Progenitor cell of endocrine pancreas (in vitro differentiated cells): ENCODE measurements at places on chromosomes 5 and 9. TPM values are rescaled to one million over a fixed set of nuclear protein-coding genes. Genes with fewer than 3 reads are reported as not detected.
A peak's percentile ranks its signal among the peaks of the same experiment; 100 is the strongest.

- peaks cover 5% of the 10 kb centered on the region for H3K36me3 ChIP-seq
- no peak for DNase-seq
- H3K27me3 ChIP-seq, result no peaks in the 10 kb centered on the region
These were observed 157.5 kb downstream of the COMMD10 start for GRCh38 chr5:116242343-116242742.

GRCh38 chr9:134902936-134903335 lies 14.8 kb downstream of the FCN1 start:
- no peak for DNase-seq
- H3K4me1 ChIP-seq, result no peaks in the 10 kb centered on the region
- H3K36me3 ChIP-seq, result no peaks in the 10 kb centered on the region
- no peak overlapping the region for H3K4me3 ChIP-seq
- H3K27ac ChIP-seq, result no peak overlapping the region
- H3K27me3 ChIP-seq, result peaks cover 15% of the 10 kb centered on the region

- peaks cover 15% of the 10 kb centered on the region for H3K27me3 ChIP-seq
- H3K4me3 ChIP-seq, result no peak overlapping the region
- no peaks in the 10 kb centered on the region for H3K36me3 ChIP-seq
- peaks cover 8% of the 10 kb centered on the region for H3K4me1 ChIP-seq
- H3K27ac ChIP-seq, result no peak overlapping the region
These were observed 10.6 kb downstream of the TMEM250 start for GRCh38 chr9:136107953-136108647.

DNA sequence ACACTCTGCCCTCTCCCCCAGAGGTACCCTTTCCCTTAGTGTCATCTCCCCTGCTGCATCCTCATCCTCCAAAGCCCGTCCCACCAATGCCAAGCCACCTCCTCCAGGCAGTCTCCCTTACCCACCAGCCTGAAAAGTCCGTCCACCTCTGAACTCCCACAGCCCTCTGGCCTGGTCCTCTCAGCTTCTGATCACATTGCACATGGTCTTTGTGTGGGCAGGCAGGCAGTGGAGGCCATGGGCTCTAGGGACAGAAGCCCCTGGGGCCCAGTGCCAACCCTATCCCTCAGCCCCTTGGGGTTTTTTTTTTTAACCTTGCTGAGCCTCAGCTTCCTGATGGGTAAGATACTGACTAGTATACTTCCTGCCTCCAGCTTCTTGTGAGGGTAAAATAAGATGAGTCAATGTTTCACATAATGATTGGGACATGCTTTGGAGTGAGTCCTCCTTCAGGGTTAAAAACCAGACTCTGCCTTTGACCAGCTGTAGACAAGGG lies 19.4 kb downstream of the CSF1R start:
- H3K4me1 ChIP-seq, result no peaks in the 10 kb centered on the region
- no peak overlapping the region for H3K4me3 ChIP-seq
- DNase-seq, result no peak
- no peaks in the 10 kb centered on the region for H3K36me3 ChIP-seq
- H3K27me3 ChIP-seq, result peaks cover 18% of the 10 kb centered on the region

GRCh38 chr5:142821733-142822487 lies 51.7 kb downstream of the ARHGAP26 start:
- no peak overlapping the region for H3K4me3 ChIP-seq
- no peak for DNase-seq
- peaks cover 18% of the 10 kb centered on the region for H3K4me1 ChIP-seq
- H3K36me3 ChIP-seq, result no peaks in the 10 kb centered on the region

GRCh38 chr5:137036640-137037039 lies 462.5 kb downstream of the SPOCK1 start:
- H3K4me3 ChIP-seq, result peak overlapping the region; percentile 7
- H3K36me3 ChIP-seq, result no peaks in the 10 kb centered on the region
- peak; percentile 46 for DNase-seq
- peak overlapping the region; percentile 89 for H3K27ac ChIP-seq
- H3K27me3 ChIP-seq, result peaks cover 15% of the 10 kb centered on the region

DNA sequence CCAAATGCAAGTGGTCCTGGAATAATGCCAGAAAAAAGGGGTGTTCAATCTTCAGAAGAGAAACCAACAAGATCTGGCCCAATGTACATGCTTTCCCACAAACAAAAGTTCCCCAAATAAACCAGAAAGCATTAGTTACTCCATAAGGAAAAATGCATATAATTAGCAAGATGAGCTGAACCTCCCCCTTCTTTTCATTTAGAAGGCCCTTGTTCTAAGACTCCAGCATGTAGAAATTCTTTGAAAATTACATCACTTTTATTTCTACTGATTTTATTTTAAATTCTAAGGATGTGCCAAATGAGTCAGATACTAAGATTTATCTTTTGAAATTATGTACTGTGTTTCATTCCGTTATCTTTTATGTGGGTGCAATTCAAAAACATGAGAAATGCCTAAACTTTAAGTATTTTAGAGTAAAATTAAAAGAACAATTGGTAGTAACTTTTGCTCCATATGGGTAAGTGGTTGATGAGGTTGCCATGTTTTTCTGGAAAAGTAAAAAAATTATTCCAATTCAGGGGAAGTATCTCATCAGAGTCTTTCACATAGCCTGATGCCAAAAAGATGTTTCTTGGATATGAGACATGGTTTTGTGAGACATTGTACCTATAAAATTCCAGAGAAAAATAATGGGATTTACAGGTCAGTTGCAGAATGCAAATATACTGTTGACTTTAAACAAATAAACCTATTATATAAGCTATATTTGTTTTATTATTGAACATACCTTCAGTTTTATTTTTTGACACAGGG lies 106.5 kb upstream of the CCDC112 start:
- no peak overlapping the region for H3K27ac ChIP-seq
- no peak overlapping the region for H3K4me3 ChIP-seq
- H3K36me3 ChIP-seq, result no peaks in the 10 kb centered on the region
- DNase-seq, result no peak
- peaks cover 3% of the 10 kb centered on the region for H3K27me3 ChIP-seq

GRCh38 chr9:38032266-38033110 lies 36.5 kb downstream of the SHB start:
- H3K4me3 ChIP-seq, result no peak overlapping the region
- no peak for DNase-seq
- no peaks in the 10 kb centered on the region for H3K36me3 ChIP-seq
- H3K4me1 ChIP-seq, result peaks cover 8% of the 10 kb centered on the region

DNA sequence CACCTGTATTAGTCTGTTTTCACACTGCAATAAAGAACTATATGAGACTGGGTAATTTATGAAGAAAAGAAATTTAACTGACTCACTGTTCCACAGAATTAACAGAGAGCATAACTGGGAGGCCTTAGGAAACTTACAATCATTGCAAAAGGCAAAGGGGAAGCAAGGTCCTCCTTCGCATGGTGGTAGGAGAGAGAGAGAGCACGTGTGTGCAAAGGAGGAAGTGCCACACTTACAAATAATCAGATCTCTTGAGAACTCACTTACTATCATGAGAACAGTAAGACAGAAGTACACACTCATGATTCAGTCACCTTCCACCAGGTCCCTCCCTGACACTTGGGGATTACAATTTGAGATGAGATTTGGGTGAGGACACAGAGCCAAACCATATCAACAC lies 258.7 kb downstream of the TRIM32 start:
- H3K36me3 ChIP-seq, result no peaks in the 10 kb centered on the region
- no peaks in the 10 kb centered on the region for H3K27me3 ChIP-seq
- H3K4me3 ChIP-seq, result no peak overlapping the region
- H3K27ac ChIP-seq, result no peak overlapping the region
- H3K4me1 ChIP-seq, result no peaks in the 10 kb centered on the region

DNA sequence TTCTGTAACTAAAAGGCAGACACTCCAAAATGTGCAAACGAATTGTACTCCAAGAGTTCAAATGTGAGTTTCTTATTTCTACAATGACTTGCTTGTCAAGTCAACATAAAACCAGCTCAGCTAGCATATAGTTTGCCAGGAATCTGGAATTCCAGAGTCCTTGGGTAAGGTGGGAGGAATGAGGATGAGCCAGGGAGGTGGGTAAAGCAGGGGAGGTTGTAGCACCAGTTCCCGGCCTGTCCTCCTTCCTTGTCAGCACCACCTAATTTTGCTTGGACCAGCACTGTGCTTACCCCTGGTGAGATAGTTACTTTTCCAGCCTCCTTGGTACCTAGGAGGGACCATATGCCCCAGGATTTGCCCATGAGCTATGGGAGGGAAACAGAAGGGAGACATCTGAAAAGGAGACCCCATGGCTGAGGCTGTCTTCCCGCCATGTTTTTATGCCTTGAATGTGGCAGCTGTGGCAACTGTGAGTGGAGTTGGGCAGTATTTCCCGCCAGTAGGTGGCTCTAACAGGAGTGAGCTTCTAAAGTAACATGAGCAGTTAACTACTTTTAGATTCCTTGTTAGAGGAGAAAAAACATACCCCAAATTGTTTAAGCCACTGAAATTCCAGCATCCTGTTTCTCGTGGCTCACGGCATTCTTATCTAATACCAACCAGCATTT lies 302.5 kb downstream of the TENT4A start:
- H3K4me3 ChIP-seq, result no peak overlapping the region
- H3K27ac ChIP-seq, result no peak overlapping the region
- H3K27me3 ChIP-seq, result peaks cover 3% of the 10 kb centered on the region
- DNase-seq, result no peak
- no peaks in the 10 kb centered on the region for H3K36me3 ChIP-seq

GRCh38 chr5:10401498-10401897 lies 40.2 kb upstream of the ROPN1L start:
- H3K4me1 ChIP-seq, result no peaks in the 10 kb centered on the region
- DNase-seq, result no peak
- no peak overlapping the region for H3K4me3 ChIP-seq
- no peaks in the 10 kb centered on the region for H3K27me3 ChIP-seq
- H3K27ac ChIP-seq, result no peak overlapping the region

- no peaks in the 10 kb centered on the region for H3K4me1 ChIP-seq
- no peak for DNase-seq
- no peaks in the 10 kb centered on the region for H3K36me3 ChIP-seq
- no peak overlapping the region for H3K27ac ChIP-seq
- H3K4me3 ChIP-seq, result no peak overlapping the region
- H3K27me3 ChIP-seq, result peaks cover 13% of the 10 kb centered on the region
These were observed 154.6 kb downstream of the COL23A1 start for GRCh38 chr5:178435321-178436238.

GRCh38 chr9:12183321-12183720 lies 509.9 kb upstream of the TYRP1 start:
- no peaks in the 10 kb centered on the region for H3K4me1 ChIP-seq
- H3K36me3 ChIP-seq, result no peaks in the 10 kb centered on the region
- H3K27me3 ChIP-seq, result no peaks in the 10 kb centered on the region
- H3K27ac ChIP-seq, result no peak overlapping the region

- H3K27me3 ChIP-seq, result no peaks in the 10 kb centered on the region
- DNase-seq, result no peak
- H3K4me3 ChIP-seq, result no peak overlapping the region
These were observed 73.3 kb downstream of the FCHO2 start for GRCh38 chr5:73028991-73029595.

DNA sequence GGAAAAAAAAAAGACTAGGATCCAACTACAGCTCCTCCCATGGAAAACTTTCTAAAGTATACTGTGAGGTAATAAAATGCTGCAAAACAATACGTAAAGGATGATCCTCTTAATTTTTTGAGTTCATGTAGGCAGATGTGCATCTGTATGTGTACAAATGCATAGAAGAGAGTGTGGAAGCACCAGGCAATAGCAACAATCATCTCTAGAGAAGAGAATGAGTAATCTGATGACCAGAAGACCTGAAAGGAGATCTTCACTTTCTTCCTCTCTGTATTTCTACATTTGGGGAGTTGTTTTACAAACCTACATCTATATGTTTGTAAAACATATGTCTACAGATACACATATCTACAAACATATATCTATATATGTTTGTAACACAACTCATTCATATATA lies 29.3 kb upstream of the SPDL1 start:
- no peaks in the 10 kb centered on the region for H3K27me3 ChIP-seq
- H3K27ac ChIP-seq, result no peak overlapping the region
- H3K4me3 ChIP-seq, result no peak overlapping the region
- H3K36me3 ChIP-seq, result peaks cover 3% of the 10 kb centered on the region

GRCh38 chr5:119016125-119016774 lies 27.9 kb upstream of the DTWD2 start:
- peaks cover 3% of the 10 kb centered on the region for H3K36me3 ChIP-seq
- H3K27me3 ChIP-seq, result no peaks in the 10 kb centered on the region
- no peak overlapping the region for H3K27ac ChIP-seq

DNA sequence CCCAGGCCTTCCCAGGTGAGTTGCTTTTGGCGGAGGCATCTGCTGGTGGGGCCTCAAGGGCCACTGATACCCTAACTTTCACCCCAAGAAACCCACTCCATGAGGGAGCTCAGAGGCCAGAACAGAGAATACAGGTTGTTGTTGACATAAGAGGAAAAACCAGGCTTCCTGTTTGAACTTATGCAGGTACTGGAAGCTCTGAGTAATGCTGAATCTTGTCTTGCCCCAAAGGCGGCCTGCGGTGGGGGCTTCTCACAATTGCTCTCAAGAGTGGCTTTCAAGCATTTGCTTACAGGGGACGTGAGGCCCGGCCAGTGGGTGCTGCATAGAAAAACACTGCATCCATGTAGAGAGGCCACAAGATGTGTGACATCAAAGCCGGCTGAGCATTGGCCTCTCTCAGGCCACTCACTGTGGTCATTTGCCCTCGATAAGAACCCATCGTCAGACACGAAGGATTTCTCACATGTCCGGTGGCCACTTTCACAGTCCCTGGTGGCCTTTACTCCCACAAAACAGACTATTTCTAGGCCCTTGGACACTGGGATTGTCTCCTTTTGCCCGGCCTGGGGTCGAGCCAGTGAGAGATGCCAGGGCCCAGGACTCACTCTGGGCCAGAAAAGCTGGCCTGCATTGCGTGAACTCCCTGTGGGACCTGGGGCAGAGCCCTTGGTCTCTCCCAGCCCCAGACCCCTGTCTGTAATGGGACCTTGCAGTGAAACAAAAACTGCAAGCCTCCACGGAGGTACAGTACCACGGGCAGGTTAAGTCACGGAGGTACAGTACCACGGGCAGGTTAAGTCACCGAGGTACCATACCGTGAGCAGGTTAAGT lies 34.5 kb upstream of the TCF7 start:
- H3K4me3 ChIP-seq, result no peak overlapping the region
- DNase-seq, result no peak
- no peaks in the 10 kb centered on the region for H3K36me3 ChIP-seq
- H3K27ac ChIP-seq, result no peak overlapping the region

- DNase-seq, result no peak
- no peak overlapping the region for H3K4me3 ChIP-seq
- peaks cover 2% of the 10 kb centered on the region for H3K4me1 ChIP-seq
- no peak overlapping the region for H3K27ac ChIP-seq
These were observed 153.5 kb upstream of the KIF2A start for GRCh38 chr5:62152394-62153087.

GRCh38 chr9:101727612-101728524 lies 10.6 kb downstream of the GRIN3A start:
- H3K4me1 ChIP-seq, result peaks cover 1% of the 10 kb centered on the region
- no peak for DNase-seq
- H3K4me3 ChIP-seq, result no peak overlapping the region
- no peaks in the 10 kb centered on the region for H3K36me3 ChIP-seq

- no peaks in the 10 kb centered on the region for H3K36me3 ChIP-seq
- DNase-seq, result no peak
- no peaks in the 10 kb centered on the region for H3K4me1 ChIP-seq
- H3K27ac ChIP-seq, result no peak overlapping the region
- H3K27me3 ChIP-seq, result no peaks in the 10 kb centered on the region
These were observed 298.9 kb downstream of the CCDC171 start for GRCh38 chr9:15851766-15852165.

GRCh38 chr5:102314328-102314727 lies 18.2 kb upstream of the SLCO4C1 start:
- DNase-seq, result no peak
- H3K4me3 ChIP-seq, result no peak overlapping the region

NOTCH1 gene
- total RNA-seq, result 109 and 130 TPM in 2 replicates

JAKMIP2 gene
- 5.0 and 6.0 TPM in 2 replicates for total RNA-seq

TMEM174 gene
- total RNA-seq, result not detected in 2 replicates

CDH9 gene
- not detected in 2 replicates for total RNA-seq

PLPPR1 gene
- 12.2 TPM in 2 replicates for total RNA-seq

GPR150 gene
- not detected in 2 replicates for total RNA-seq

PRRC1 gene
- 80.9 and 87.1 TPM in 2 replicates for total RNA-seq

HTR1A gene
- total RNA-seq, result not detected in 2 replicates
